ENCODE measurements at places on chromosomes 6 and 20. TPM values are rescaled to one million over a fixed set of nuclear protein-coding genes. Genes with fewer than 3 reads are reported as not detected.

SEL1L2 gene
- polyA plus RNA-seq: 9.3 TPM

SPATA25 gene
- polyA plus RNA-seq: 7.1 TPM

C20orf202 gene
- polyA plus RNA-seq: 0.22 TPM

MUC22 gene
- polyA plus RNA-seq: not detected

MAPK13 gene
- polyA plus RNA-seq: 8.0 TPM
